ENCODE measurements at places on chromosomes 2 and 18. TPM values are rescaled to one million over a fixed set of nuclear protein-coding genes. Genes with fewer than 3 reads are reported as not detected.
A peak's percentile ranks its signal among the peaks of the same experiment; 100 is the strongest.

- DNase-seq, result no peak
These were observed 186.6 kb downstream of the MTX2 start for GRCh38 chr2:176455816-176456291.

DNA sequence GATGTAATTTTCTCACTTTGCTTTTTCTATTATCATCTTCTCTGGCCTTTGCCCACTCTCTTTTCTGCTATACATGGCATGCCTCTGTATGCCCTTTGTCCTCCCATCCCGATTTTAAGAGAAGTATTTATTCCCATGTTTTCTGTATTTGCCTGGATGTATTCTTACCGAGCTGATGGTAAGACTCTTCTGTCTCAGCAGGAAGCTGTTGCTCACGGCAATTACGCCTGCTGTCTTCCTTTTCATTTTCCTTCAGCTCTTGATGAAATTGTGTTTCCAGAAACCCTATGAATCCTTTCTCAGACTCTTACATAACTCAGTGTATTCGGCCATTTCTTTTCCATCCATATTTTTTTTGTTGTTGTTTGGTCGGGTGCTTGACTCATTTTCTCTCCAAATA is 121.6 kb downstream of the SP3 start:
- DNase-seq, result no peak

- no peak for DNase-seq
These were observed 49.4 kb downstream of the SFXN5 start for GRCh38 chr2:73022024-73022568.

GRCh38 chr18:79738581-79739439 is 58.9 kb upstream of the KCNG2 start:
- peak; percentile 72 for DNase-seq

- no peak for DNase-seq
These were observed 49.9 kb upstream of the SLC14A2 start for GRCh38 chr18:45565280-45565970.

- DNase-seq, result no peak
These were observed 7.0 kb upstream of the FAM178B start for GRCh38 chr2:96993367-96993766.

DNA sequence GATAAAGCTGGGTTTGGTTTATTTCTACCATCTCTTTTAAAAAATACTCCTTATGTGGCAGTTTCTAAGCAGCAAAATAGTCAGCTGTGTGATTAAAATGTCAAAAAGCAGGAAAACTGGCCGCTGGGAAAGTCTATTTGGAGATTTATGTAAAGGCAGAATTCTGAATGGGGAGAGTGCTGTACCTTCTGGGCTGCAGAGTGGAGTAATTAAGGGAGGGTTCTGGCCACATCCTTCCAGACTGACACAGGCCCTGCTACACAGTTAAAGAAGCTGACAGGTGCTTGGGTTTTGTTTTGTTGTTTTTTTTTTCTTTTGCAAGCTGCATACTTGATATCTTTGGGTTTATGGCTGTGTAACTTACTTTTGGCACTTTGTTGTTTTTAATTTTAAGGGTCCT is 157.2 kb downstream of the WDSUB1 start:
- no peak for DNase-seq

Gene SH3RF3
- 58.8 TPM for total RNA-seq

Gene MYOM1
- total RNA-seq, result 1.5 TPM

Gene ASXL2
- 27.1 TPM for total RNA-seq

Data from chondrocyte (in vitro differentiated cells).